ENCODE measurements at places on chromosomes 6 and 20.

DNA sequence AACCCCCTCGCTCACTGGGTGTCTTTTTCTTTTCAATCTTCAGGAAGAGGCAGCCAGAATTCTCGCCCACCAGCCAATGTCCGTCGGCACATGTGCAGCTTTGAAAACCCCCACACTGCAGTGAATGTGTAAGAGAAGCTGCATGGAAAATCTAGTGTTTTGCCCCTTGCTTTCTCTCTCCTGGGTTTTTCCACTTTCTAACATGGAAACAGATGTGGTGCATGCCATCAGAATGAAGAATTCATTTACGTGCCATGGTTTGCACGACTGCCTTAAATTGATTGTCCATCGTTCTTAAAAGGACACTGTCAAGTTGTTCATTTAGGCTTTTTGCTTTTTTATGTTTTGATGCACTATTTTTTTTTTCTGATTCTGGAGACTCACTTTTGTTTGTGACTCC is 117.1 kb upstream of the RAB32 start:
- DNase-seq, result no peak

DNA sequence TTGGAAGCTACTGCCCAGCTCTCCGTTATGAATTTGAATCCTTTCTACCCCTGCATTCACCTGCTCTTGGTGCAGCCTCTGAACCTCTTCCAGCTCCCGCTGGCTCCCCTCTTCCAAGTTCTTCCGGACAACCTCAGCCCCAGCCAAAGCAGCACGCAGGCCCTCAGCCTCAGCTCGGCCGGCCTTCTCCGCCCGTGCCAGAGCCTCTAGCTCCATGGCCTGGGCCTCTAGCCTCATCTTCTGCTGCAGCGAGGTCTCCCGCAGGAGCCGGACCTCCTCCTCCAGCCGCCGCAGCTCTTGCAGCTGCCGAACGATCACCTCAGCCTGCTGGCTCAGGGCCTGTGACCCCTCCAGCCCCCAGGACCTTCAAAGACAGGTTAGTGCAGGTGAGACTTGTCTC is 3.2 kb downstream of the CCHCR1 start:
- no peak for DNase-seq

- DNase-seq, result no peak
Measured at GRCh38 chr6:127376685-127377084, 33.3 kb upstream of the ECHDC1 start.

GRCh38 chr6:83309344-83309743 is 116.2 kb downstream of the RWDD2A start:
- no peak for DNase-seq

- DNase-seq, result no peak
Measured at GRCh38 chr6:157853018-157853805, 30.2 kb downstream of the SNX9 start.
